ENCODE measurements at places on chromosomes 5 and 9. TPM values are rescaled to one million over a fixed set of nuclear protein-coding genes. Genes with fewer than 3 reads are reported as not detected.

TNFSF8 gene
- total RNA-seq: not detected

HAND1 gene
- not detected for total RNA-seq

PCDH12 gene
- total RNA-seq: not detected

- H3K36me3 ChIP-seq: no peaks in the 10 kb centered on the region
- H3K27ac ChIP-seq: no peak overlapping the region
- H3K4me1 ChIP-seq: no peaks in the 10 kb centered on the region
- DNase-seq: no peak
- no peaks in the 10 kb centered on the region for H3K27me3 ChIP-seq
Observed at GRCh38 chr5:180640861-180641565, 8.4 kb downstream of the FLT4 start.

- no peaks in the 10 kb centered on the region for H3K27me3 ChIP-seq
- peaks cover 65% of the 10 kb centered on the region for H3K36me3 ChIP-seq
- H3K4me3 ChIP-seq: no peak overlapping the region
- no peak for DNase-seq
Observed at GRCh38 chr9:133371261-133371711, 4.6 kb downstream of the SURF4 start.

DNA sequence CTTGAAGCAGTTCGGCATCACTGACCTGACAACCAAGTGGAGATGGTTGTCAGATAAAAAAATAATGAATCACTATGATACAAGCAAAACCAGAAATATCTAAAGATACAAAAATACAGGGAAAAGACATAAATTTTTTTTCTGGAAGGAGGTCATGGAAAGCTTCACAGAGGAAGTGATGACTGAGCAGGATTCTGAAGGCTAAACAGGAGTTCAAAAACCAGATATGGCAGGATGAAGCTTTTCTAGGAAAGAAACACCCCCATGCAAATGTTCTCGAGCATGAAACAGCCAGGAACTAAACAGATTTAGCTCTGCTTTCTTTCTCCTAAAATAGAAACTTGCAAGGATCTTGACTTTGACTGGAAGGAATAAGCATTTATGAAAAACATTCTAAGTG lies 60.7 kb upstream of the IFNE start:
- H3K4me1 ChIP-seq: no peaks in the 10 kb centered on the region
- no peak overlapping the region for H3K27ac ChIP-seq
- peaks cover 11% of the 10 kb centered on the region for H3K36me3 ChIP-seq
- no peaks in the 10 kb centered on the region for H3K27me3 ChIP-seq
- H3K4me3 ChIP-seq: peak overlapping the region; percentile 50
- no peak for DNase-seq

DNA sequence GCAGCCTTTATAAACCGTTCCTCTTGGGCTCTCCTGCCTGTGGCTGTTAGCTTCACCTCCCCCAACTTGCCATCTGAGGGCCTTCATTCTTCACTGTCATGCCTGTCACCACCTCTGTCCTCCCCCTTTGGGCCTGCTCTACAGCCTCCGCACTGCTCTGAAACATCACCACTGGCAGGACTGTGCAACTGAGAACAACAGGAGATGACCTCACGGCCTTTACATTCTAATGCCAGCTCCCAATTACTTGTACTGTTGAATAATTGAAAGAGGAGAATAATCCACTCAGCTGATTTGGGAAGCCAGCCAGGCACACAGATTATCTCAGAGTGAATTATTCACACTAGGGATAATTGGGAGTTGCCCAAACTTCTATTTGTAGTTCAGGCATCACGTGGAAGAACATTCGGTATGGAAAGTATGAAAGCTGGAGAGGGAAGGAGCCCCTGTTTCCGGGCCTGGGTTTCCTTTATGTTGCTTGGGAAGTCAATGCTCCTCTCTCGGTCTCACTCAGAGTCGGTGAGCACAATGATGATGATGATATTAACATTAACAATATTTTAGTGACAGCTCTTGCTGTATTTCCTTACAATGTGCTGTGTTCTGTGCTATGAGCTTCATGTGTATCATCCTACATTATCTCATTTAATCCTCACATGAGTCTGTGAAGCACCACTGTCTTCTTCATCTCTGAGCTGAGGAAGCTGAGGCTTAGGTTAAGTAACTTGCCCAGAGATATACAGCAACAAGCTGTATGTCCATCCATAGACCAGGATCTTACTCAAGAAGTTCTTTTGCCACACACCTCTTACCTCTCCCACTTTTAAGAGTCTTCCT lies 99.3 kb upstream of the LRRTM2 start:
- H3K4me3 ChIP-seq: no peak overlapping the region
- no peaks in the 10 kb centered on the region for H3K36me3 ChIP-seq
- peaks cover 11% of the 10 kb centered on the region for H3K4me1 ChIP-seq
- DNase-seq: peak; percentile 37
- no peaks in the 10 kb centered on the region for H3K27me3 ChIP-seq
- H3K27ac ChIP-seq: peak overlapping the region; percentile 12

Data from endodermal cell (in vitro differentiated cells).